Tibial nerve (tissue), 4 donors: ENCODE measurements at places on chromosomes 6 and 20. TPM values are rescaled to one million over a fixed set of nuclear protein-coding genes. Genes with fewer than 3 reads are reported as not detected.

DNA sequence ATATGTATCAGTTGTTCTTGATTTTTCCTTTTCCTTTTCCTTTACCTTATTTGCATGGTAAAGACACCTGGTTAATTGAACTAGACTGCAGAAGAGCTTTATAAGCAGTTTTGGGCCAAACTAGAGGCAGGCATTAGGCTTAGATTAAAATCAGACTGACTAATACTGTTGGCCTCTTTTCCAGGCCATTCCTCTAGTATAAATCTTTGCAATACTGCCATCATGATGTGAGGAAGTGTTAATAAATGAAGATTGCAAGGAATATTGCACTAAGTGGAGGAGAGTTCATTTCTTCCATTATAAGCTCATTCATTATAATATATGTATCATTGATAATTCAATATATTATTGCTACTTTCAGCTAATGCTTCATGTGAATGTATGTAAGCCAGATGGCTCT lies 163.8 kb downstream of the MMUT start:
- no peak for DNase-seq

DNA sequence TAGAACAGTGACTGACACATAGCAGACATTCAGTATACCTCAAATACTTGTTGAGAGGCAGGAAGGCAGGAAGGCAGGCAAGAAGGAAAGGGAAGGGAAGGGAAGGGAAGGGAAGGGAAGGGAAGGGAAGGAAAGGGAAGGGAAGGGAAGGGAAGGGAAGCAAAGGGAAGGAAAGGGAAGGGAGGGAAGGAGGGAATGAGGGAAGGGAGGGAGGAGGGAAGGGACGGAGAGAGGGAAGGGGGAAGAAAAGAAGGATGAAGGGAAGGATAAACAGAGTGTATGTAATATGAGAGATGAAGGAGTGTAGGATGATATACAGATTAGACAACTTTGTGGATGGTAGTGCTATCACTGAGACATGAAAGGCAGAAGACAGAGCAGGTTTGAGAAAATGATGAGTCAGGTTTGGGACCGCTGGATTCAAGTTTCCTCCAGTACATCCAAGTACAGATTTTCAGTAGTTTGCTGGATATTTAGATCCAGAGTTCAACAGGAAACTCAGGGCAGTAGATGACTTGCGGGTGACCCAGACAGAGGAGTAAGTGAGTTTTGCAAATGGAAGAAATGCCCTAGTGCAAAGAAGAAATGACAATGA lies 85.9 kb downstream of the MAFB start:
- no peak for DNase-seq

DNA sequence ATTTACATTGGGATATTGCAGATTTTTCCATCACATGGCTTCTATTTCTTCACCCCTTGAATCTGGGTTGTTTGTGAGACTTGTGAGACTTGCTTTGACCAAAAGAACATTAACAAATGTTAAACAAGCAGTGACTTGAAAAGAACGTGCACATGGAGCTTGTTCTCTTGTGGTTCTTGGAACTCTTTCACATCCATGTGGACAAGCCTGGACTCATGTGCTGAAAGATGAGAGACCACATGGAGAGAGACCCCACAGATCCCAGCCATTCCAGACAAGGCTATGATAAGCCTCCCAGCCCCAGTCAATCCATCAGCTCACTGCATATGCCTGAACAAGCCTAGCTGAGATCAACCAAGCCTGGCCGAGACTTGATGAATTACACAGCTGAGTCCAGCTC lies 1365.7 kb upstream of the GJE1 start:
- DNase-seq = no peak

GRCh38 chr20:2653556-2654383 lies 1.3 kb downstream of the NOP56 start:
- DNase-seq = no peak

GRCh38 chr6:252775-253535 lies 39.3 kb upstream of the DUSP22 start:
- DNase-seq = no peak

DNA sequence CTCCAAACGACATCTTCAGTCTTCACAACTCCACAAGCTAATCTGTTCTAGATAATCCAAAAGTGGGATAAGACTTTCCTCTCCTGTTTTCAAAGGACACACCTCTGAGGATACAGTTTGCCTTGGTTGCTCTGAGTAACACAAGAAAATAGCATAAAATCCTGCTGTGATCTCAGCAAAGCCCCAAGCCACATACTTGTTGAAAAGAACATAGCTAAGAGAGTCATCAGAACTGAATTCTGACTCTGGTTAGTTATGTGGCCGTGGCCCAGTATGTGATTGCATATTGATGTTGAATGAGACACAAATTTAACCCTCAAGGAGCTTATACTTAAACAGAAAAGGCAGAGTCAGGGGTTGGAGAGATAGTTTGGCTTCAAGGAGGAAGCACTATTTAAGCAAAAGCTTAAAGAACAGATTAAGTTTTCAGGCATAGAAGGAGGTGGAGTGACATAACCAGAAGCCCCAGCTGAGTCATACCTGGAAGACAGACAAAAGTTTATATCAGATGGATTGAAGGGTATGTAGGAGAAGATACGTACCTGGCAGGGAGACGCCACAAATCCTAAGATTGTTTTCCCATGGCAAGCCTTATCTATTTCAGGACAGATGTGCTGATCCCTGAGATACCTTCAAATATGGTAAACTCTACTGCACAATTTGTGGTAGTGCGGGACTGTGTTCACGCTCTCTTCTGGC lies 41.2 kb downstream of the OPN5 start:
- DNase-seq = no peak

DNA sequence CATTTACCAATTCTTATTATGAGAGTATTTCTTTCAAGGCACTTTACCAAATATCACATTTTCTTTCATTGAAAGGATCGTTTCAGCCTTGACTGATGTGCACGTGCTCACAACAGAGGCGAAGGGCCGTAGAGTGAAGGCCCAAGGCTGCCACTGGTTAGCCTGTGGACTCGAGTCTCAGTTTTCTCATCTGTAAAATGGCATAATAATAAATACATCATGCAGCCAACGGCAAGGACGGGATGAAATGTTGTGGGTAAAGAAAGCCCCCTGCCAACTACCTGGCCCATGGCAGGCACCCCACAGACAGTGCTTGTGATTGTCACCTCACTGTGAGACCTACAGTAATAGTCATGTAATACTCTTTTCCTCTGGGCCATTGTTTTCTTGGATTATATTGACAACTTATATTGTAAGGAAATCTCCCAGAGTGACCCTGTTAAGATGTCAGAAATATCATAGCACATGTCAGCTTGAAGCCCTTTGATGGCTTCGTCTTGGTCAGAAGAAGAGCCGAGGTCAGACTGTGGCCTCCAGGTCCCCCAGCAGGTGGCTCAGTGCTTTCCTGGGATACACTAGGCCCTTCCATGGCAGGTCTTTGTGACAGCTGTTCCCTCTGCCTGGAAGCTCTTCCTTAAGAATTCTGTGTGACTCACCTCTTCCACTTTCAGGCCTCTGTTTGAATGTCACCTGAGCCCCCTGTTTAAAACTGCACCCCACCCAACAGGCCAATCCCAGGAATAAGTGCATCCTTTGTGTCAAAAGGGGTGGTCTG lies 36.3 kb downstream of the FAM50B start:
- no peak for DNase-seq

- DNase-seq = no peak
These were observed 170.0 kb downstream of the GPX5 start for GRCh38 chr6:28695715-28696114.

HIVEP1 gene
- 30.6 TPM for total RNA-seq

HCK gene
- 14.9 TPM for total RNA-seq

RNF39 gene
- total RNA-seq = not detected

MCCD1 gene
- total RNA-seq = not detected
